ENCODE measurements at places on chromosomes 5 and 9.

- no peak for DNase-seq
These were observed 21.4 kb downstream of the ALDH1A1 start for GRCh38 chr9:72931437-72931836.

DNA sequence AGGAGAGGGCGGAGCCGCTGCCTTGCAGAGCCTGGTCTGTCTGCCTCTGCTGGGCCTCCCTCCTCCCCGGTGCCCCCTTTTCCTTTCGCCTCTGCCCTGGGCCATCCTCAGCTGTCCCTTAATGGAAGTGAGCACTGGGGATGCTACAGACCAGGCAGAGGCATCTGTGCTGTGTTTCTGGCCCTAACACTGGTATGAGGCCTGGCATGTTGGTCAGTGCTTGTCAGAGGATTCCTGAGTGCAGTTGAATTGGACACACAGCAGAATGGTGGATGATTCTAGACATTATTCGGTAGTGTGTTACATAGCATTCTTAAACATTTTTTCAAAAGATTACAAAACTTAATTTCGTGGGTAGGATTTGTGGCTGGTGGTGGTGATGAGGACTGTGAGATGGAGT is 88.6 kb downstream of the EHMT1 start:
- no peak for DNase-seq

DNA sequence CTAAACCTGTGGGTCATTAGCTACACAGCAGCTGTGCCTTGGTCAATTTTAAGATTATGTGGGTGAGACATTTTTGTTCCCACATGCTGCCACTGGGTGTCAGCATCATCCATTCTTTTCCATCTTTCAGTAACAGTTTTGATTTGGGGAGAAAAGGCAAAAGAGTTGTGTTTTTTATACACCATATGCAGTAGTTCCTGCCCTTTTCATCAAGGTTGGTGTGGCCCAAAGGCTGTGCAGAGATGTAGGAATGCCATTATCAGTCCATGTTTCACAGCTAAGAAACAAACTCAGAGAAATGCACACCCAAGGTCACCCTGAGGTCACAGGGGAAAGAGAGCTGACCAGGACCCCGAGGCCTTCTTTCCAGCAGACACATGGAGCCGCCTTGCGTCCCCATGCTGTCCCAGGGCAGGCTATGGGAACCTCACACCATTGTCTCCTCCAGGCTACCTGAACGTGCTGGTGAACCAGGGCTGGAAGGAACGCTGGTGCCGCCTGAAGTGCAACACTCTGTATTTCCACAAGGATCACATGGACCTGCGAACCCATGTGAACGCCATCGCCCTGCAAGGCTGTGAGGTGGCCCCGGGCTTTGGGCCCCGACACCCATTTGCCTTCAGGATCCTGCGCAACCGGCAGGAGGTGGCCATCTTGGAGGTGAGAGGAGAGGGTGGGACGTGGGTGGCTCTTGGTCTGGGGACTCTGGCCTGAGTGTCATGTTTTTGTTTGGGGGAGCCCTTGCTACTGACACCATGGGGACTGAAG is 27.8 kb upstream of the GRPEL2 start:
- DNase-seq = peak; percentile 77

GRCh38 chr5:92543201-92543600 is 1037.8 kb downstream of the NR2F1-AS1 start:
- no peak for DNase-seq

DNA sequence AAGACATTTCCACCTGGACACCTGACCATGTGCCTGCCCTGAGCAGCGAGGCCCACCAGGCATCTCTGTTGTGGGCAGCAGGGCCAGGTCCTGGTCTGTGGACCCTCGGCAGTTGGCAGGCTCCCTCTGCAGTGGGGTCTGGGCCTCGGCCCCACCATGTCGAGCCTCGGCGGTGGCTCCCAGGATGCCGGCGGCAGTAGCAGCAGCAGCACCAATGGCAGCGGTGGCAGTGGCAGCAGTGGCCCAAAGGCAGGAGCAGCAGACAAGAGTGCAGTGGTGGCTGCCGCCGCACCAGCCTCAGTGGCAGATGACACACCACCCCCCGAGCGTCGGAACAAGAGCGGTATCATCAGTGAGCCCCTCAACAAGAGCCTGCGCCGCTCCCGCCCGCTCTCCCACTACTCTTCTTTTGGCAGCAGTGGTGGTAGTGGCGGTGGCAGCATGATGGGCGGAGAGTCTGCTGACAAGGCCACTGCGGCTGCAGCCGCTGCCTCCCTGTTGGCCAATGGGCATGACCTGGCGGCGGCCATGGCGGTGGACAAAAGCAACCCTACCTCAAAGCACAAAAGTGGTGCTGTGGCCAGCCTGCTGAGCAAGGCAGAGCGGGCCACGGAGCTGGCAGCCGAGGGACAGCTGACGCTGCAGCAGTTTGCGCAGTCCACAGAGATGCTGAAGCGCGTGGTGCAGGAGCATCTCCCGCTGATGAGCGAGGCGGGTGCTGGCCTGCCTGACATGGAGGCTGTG is 32.4 kb downstream of the CXXC5 start:
- DNase-seq = no peak

DNA sequence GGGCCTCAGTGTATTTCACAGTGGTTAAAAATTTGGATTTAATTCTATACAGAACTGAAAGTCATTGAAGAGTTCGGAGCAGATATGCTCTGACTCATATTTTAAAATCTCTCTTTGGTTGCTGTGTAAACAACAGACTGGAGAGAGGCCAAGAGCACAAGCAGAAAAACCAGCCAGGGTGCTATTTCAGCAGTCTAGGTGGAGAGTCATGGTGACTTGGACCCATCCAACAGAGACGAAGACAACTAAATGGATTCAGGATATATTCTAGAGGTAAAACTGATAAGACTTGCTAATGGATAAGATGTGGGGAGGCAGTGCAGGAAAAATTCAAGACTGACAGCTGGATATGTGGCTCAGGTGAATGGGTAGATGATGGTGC is 168.9 kb downstream of the MAPKAP1 start:
- DNase-seq = peak; percentile 90

DNA sequence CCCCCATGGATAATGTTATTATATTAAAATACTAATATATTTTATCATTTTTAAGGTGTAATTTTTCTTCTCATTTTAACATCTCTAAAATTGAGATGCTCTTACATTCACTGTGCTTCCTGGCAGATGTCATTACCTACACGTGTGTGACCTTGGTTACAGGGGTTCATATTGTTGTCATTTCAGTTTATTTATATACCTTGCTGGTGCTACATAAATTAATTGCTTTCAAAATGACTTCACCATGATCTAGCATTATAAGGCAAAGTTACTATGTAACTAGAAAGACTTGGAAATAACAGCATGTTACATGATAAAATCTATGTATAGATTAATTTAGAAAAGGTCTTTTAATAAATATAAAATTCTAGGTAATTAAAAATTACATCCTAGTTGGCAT is 60.9 kb downstream of the ARHGEF28 start:
- no peak for DNase-seq

DNA sequence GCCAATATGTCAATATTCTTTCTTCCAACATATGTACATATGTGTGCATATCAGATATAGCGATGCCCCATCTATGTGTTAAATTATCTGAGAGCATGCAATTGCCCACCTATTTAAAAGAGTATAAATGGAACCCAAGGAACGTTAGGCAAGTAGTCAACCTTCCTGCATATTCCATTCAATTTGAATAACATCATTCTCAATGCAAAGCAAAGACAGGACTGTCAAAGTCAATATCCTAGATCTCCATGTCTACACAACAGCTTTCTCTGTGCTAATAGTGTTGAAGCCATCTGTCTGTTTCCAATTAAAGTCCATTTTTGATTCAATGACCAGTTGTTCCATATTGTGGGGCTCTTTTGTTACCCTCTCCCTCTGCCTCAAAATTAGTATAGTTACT is 85.3 kb upstream of the COX7C start:
- DNase-seq = no peak

DNA sequence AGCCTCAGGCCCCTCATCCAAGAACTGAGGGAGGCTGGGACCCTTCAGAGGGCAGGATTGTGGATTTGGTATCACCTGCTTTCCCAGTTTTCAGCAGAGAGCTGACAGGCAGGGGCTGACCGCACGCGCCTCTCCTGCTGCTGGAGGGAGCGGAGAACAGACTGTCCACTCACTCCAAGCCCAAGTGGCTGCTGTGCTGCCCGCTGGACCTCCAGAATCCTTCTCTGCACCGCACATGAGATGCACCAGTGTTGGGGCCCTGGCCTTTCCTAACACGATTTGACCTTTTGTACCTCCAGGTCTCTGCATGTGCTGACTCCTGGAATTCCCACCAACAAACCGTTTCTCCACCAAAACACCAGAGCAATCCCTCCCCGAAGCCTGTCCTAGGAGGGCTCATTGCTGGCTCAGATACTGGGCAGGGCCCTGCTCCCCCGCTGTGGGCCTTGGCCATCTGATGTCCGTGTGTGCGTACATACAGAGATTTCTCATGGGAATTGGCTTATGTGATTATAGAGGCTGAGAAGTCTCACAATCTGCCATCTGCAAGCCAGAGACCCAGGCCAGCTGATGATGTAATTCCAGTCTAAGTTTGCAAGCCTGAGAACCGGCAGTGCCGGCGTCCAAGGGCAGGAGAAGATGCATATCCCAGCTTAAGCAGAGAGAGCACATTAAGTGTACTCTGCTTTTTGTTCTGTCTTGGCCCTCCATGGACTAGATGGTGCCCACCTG is 141.7 kb downstream of the GADD45G start:
- DNase-seq = peak; percentile 39

GRCh38 chr5:137510671-137511070 is 11.5 kb upstream of the SPOCK1 start:
- no peak for DNase-seq

- DNase-seq = peak; percentile 74
These were observed 1577.3 kb upstream of the C9orf72 start for GRCh38 chr9:29150606-29151005.

DNA sequence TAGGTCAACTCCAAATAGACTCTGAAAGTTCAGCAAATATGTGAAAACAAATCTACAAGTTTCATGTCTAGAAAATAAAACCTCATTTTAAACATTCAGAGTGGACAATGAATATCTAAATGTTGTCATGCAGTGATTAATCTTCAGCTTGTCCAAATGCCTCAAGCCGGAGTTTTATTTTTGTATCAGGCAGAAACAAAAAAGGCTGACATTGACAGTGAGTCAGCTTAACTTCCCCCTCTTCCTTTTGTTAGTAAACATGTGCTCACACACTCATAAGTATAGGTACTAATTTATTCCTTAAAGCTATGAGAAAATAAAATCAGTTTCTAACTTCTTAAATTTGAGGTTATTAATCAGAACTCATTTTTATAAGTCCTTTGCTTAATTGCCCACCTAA is 467.9 kb upstream of the DAB2 start:
- peak; percentile 81 for DNase-seq

- no peak for DNase-seq
These were observed 110.3 kb downstream of the VAV2 start for GRCh38 chr9:133881671-133882381.

GRCh38 chr9:69023650-69024049 is 9.7 kb upstream of the PRKACG start:
- DNase-seq = no peak

DNA sequence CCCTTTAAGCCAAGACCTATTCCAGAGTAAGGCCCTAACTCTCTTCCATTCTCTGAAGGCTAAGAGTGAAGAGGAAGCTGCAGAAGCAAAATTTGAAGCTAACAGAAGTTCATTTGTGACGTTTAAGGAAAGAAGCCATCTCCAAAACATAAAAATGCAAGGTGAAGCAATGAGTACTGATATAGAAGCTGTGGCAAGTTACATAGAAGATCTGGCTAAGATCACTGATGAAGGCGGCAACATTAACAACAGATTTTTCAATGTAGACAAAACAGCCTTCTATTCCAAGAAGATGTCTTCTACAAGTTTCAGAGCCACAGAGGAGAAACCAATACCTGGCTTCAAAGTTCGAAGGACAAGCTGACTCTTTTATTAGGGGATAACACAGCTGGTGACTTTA is 1143.4 kb downstream of the CDH12 start:
- DNase-seq = no peak

DNA sequence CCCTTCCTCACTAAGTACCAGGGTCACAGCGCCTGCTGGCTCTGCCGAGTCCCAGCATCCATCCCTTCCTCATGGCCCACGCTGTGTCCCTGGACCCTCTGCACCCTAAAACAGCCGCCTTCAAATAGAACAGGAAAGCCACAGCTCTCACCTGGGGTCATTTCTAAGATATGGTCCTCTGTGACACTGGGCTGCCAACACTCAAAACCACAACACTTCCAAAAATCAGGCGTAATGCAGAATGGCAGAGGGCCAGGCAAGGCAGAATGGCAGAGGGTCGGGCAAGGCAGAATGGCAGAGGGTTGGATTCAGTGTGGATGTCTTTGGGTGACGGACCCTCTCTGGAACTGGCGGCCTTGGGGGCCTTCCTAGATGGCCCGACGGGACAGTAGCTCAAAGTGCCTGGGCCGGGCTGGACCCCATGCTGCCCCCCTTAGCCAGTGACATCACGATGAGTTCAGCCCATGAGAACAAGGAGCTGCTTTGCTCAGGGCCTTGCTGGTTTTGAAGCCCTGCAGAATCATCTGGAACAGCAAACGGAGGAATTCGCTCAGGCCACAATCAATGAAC is 35.3 kb downstream of the ZDHHC11B start:
- DNase-seq = no peak

DNA sequence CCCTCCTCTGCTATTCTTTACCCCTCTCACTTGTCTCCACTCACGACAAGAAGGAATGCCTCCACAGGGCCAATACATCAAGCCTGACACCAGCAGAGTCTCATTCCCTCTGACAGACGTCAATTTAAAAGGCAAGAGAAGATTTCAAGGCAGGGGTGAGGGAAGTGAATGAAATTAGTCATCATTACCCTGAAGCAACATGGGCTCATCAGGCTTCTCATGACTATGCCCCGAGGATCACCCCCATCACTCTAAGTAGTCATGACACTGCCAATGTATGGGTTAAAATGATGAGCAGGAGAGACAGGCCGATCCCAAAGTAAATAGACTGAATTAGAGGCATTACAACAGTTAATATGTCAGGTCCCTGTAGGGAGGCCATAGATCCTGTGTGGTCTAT is 504.4 kb downstream of the TLE4 start:
- DNase-seq = peak; percentile 7

- DNase-seq = no peak
These were observed 138.0 kb downstream of the MTX3 start for GRCh38 chr5:79853028-79853427.

- no peak for DNase-seq
These were observed 40.1 kb upstream of the CCNH start for GRCh38 chr5:87452837-87453236.

GRCh38 chr9:33881635-33882034 is 64.7 kb downstream of the UBE2R2 start:
- no peak for DNase-seq

GRCh38 chr5:169088028-169088725 is 212.8 kb downstream of the SLIT3 start:
- no peak for DNase-seq

Data from cardiac fibroblast (primary cell).